NCI-H1417 (cell line): ENCODE measurements at places on chromosomes 3 and 15.

- DNase-seq: peak; percentile 31
Observed at GRCh38 chr15:38707802-38708671, 143.4 kb upstream of the RASGRP1 start.

DNA sequence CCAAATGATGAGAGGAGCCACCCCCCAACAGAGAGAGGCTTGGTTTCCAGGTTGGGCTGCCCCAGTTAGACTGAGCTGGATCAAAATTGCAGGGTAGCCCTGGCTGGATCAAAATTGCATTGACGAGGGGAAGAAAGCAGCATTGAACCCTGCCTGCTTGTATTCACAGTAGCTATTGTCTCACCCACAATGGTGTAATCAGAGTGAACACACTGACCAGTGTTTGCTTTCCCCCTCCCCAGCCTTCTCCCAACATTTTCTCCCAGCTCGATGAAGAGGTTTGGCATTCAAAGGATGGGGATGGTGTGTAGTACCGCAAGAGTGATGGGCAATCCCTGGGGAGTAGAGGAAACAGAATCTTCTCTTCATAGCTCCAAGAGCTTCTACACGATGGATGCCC, 223.8 kb downstream of the ADAMTS9 start:
- DNase-seq: peak; percentile 8

DNA sequence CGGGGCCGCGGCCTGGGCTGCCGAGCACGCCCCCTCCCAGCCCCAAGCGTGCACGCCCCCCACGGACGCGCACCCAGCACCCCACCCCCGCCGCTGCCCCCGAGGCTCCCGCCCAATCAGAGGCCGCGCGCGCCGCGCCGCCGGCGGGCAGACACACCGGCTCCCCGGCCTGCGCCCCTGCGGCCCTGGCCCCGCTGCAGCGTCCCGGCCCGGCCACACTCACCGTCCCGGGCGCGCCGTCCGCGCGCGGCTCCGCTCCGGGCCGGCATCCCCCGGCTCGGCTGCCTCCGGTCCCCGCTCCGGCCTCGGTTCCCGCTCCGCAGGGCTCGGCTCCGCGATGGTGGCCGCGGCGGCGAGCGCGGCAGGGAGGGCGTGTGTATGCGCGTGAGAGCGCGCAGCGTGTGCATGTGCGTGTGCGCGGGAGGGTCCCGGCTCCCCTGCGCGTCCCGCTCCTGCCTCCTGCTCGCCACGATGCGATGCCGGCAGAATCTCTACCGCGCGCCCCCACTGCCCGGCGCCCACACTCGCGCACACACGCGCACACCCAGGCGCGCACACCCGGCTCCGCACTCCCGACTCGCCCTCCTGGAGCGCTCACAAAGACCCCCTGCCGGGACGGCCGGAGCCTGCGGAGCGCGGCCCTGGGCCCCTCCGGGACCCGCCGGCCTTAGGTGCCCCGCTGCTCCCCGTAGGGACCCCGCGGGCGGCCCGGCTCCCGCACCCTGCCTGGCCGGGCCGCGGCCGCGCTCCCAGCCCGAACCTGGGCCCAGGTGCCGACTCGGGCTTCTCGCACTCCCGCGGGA, 186.5 kb upstream of the LINGO1 start:
- DNase-seq: peak; percentile 80

GRCh38 chr3:52895418-52895817, 1.9 kb downstream of the STIMATE start:
- DNase-seq: no peak

DNA sequence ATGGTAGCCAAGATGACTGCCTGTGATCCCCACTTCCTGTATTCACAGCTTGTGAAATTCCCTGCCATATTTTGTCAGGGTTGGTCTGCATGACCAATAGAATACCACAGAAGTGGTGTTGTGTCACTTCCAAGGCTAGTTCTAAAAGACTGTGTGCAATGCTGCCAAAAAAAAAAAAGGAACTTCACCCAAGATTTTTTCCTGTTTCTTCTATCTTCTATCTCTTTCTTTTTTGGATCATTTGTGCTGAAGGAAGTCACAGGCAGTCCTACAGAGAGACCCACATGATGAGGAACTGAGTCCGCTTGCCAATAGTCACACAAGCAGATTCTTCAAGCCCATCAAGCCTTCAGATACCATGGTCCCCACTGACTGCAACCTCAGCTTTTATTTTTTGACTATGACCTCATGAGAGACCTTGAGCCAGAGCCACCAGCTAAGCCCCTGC, 18.1 kb upstream of the RAF1 start:
- DNase-seq: no peak

DNA sequence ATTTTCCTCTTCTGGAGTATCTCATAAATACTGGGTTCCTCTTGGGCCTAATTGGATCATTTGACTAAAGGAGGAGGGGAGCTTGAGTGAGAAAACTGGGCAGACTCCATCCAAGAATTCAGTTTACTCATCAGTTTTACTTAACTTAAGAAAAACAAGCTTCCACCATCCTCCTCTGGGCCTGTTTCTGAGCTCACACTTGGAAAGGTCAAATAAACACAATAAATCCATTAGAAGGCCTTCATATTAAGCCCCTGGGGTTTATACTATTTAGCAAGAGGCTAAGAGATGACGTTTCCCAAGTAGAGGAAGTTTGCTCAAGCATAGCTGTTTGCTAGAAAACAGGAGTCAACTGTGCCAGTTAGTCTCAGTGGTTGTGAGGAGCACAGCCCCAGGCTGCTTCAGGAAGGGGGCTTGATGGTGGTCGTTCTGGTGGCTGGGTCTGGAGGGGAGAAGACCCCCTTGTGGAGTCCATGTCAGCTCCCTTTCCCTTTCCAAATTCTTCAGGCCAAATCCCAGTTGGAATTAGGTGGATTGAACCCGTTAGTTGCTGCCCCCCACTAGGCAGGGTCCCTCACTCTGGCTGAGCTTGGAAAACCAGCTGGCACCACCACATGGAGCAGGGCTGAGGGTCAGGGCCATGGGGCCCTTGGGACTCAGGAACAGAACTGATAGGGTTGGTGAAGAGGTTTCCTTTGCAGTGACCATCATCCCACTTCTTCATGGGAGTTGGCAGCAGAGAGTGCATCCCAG, 64.8 kb downstream of the SPSB4 start:
- DNase-seq: no peak

- DNase-seq: no peak
Observed at GRCh38 chr3:184459355-184459754, 79.5 kb downstream of the CHRD start.

DNA sequence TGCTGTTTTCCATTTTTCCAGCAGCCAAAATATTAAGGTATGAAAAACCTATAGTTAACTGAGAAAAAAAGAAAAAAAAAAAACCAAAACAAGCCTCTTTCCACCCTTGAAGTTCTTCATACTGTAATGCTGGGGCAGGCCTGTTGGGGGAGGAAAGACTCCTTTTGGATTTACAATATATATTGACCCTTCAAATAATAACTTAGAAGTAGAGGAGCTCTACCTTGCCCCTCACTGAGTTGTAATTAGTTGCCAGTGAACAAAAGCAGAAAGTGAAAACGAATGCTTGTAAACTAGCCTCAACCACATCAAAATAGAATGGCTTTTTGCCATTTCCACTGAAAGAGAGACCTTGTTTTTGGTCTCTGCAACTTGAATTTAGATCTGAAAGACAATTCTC, 326.6 kb downstream of the NR2F2 start:
- DNase-seq: no peak

DNA sequence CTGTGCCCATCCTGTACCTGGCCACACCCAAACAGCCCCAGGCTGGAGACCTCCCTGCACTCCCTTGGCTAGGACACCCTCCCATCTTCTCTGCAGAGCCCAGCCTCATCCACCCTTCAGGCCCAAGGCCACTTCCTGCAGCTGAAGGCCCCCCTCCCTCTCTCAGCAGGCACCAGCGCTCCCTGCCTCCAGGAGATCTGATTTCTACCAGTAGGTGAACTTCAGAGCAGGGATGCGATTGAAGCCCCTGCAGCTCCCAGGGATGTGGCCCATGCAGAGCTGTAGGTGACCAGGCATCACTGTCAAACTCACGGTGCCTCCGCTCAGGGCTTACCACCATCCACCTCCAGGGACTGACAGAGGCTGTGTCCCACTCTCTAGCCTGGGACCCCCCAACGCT, 96.3 kb downstream of the NUP210 start:
- no peak for DNase-seq

DNA sequence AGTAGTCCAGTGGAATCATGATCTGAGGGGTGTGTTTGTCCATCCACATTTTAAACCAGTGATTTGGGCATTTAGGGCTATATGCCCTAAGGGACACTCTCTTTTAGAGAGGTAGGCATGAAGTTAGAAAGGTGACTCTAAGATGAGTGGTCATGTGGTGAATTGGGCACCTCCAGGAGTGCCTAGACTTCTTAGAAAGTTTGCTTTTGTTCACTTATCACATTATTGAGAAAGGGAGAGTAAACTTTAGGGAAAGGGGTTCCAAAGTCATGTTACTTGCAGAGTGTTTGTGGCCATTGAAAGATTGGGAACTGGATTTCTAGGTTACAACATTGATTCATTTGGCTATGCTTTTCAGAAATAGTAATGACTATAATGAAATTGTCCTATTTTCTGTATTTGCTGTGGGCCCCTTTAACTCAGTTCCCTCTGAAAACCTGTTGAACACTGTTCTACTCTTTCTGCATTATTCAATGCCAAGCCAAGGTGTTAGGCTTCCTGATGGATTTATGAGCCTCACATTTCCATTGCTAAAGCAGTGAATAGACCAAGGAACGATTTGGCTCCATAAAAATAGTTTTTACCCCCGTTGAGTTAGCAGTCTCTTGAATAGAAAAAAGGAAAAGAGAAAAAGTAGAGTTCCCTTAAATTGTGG, 169.3 kb downstream of the PTPRG start:
- DNase-seq: no peak

DNA sequence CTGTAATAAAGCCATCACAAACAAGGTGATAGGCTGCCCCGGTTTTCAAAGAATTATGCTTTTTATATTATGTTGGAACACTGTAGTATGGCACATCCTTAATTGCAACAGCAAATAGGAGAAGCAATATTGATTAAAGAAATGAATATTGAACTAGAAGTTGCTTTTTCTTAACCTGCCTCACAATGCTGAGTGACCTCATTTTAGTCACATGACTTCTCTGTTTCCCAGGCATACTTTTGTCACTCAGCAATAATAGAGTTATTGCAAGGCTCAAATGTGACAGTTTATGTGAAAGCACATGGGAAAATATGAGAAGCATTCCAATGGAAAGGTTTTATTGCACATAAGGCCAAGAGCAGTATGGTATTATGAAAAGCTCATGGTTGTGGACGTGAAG, 400.7 kb downstream of the FGF12 start:
- no peak for DNase-seq

DNA sequence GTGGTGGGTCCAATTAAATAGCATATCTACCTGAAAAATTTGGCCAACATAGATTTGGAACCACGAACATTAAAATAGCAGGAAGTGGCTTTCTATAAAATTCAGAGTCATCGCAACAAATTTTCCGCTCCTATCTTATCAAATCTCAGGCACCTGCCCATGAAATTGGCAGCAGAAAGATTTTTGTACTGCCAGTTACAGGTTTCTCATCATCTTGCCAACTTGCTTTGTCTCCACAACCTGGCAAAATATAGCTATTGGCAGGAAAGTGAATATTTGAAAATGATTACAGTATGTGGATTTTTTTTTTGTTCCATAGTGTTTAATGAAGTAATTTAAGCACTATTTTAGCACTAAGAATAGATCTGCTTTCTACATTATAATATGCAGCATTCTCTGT, 161.6 kb upstream of the LRRC3B start:
- no peak for DNase-seq

DNA sequence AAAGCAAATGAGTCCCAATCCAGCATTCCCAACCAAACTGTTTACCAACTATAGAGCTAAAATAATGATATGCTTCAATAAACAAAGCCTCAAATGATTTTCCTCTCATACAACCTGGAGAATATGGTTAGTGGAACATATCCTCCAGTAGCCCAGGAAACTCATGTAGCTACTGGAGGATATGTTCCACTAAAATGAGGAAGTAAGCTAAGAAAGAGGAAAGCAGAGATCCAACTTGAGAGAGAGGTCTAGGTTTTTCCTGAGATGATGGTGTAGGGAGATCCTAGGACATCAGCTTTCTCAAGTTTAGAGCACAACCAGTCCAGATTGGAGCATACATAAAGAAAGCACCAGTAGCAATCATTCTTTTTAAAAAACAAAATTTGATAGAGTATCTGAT, 44.6 kb upstream of the SLC4A7 start:
- no peak for DNase-seq

GRCh38 chr3:31534065-31534425, 1.3 kb downstream of the STT3B start:
- DNase-seq: peak; percentile 21

DNA sequence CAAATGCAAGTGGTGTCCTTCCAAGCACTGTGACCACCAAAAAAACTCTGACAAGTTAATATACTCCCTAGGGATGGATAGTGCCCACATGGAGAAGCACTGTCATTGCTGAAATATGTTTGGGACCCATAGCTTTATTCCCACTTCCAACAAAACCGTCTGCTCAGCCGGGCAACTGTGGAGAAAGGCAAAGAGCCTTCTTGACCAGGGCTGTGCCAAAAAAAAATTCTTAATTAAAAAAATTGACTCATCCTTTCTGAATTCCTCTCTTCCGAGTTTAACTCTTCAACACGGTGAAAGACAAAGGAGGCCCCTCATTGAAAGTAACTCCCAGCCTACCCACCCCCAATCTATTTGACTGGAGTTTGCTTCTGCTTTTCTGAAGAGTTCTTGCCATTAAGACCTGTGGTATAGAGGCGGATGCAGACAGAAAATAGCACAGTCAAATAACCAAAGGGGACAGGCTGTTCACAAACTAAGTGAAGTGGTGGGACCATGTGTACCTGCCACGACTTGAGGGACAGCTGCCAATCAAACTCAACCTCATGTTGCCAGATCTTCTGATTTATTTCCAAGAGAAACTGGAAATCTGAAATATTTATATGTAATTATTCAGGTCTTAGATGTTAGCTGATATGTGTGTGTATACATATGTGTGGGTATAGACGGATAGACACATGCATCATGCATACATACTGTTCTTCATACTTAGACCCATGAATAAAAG, 135.4 kb upstream of the PFN2 start:
- DNase-seq: no peak

DNA sequence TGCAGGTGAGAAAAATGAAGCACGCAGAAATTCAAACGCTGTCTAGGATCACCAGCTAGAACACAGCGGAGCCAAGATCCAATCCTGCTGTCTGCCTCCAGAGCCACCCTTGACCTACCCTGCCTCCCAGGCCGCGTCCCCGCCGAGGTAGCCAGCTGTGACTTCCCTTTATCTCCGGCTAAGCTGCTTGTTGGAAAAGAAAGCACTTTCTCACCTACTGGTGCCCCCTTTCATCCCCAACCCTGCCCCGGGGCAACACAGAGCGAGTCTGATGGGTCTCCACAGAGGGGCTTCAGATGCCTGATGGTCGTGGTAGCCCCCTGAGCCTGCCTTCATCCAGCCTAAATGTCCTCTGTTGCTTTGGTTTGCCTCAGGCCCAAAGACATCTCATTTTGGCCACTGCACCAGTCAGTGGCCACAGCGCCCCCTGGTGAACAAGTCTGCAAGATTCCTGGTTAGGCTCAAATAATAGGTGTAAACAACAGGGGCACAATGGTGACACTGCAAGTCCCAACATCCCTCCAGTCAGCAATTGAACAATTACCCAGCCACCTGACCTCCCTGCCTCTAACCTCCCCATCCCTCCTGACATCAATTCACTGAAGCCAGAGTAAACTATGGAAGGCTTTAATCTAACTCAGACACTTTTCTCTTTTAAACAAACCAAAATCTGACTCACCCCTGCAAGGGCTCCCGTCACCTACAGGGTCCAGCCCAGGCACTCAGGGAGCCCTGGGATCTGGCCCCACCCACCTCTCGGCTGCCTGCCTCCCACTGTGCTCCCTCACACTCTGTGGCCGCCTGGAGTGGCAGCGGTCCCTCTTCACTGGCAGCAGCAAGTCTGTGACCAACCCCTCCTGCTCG, 27.3 kb upstream of the BCL2L10 start:
- peak; percentile 3 for DNase-seq
